ENCODE measurements at places on chromosomes 11 and 22.

GRCh38 chr11:105611572-105612441, 1.9 kb downstream of the GRIA4 start:
- DNase-seq, result no peak

- no peak for DNase-seq
These were observed 41.9 kb downstream of the RTN4R start for GRCh38 chr22:20226077-20226716.

DNA sequence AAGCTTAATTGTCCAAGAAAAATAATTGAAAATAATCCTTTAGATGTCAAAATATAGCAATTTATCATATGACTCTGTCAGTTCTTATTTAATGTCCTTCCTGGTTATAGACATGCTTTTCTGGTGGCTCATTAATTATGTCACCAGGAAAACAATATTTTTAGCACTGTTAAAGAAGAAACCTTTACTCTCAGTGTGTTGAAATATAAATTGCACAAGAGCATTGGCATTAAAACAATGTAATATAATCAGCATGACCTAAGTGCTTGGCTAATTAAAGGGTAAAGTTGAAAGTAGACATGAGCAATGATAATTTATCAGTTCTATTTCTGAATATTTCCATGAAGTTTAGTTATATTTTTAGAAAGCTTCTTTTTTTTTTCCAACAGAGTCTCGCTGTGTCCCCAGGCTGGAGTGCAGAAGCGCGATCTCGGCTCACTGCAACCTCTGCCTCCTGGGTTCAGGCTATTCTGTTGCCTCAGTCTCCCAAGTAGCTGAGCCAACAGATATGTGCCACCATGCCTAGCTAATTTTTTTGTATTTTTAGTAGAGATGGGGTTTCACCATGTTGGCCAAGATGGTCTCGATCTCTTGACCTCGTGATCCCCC, 232.3 kb downstream of the JRKL start:
- no peak for DNase-seq

DNA sequence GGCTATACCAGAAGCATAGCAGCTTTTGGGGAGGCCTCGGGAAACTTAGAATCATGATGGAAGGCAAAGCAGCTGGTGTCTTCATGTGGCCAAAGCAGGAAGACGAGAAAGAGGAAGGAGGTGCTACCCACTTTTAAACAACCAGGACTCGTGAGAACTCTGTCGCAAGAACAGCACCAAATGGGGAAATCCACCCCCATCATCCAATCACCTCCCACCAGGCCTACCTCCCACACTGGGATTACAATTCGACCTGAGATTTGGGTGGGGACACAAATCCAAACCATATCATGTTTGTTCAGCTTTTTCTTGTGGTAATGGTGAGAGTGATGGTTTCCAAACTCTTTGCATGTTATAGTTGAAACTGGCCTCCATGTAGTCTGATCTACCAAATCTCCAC, 32.5 kb upstream of the OR10D3 start:
- DNase-seq, result no peak

GRCh38 chr11:101583251-101584128, at the start of gene TRPC6:
TRPC6 (minus strand) TSS chr11:101584007; CDS start chr11:101583503, 504 bp downstream.
- DNase-seq, result no peak

GRCh38 chr22:50621356-50621880, 6.5 kb downstream of the ARSA start:
- no peak for DNase-seq

- DNase-seq, result no peak
These were observed 73.7 kb upstream of the AMOTL1 start for GRCh38 chr11:94694309-94695060.

DNA sequence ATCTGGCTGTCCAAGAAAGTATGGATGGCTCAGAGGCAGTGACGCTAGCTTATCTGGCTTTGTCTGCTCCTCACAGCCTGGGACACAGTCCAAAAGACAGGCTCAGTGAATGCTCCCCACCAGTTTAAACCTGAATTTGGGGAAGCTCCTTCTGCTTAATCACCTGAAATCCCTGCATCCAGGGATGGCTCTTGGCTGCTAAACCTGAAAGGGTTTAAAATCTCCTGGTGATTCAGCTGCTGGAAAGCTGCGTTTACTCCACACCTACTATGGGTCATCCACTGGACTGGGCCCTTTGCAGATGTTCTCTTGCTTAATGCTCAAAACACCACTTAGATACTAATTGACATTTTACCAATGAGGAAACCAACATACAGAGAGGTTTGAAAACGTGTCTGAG, 302.0 kb upstream of the NARS2 start:
- no peak for DNase-seq

- DNase-seq, result no peak
These were observed 25.4 kb downstream of the SIK3 start for GRCh38 chr11:117072517-117073461.

GRCh38 chr22:22194931-22195264, 49.7 kb upstream of the VPREB1 start:
- DNase-seq, result no peak

- no peak for DNase-seq
These were observed 154.9 kb upstream of the MPPED2 start for GRCh38 chr11:30741039-30741550.

DNA sequence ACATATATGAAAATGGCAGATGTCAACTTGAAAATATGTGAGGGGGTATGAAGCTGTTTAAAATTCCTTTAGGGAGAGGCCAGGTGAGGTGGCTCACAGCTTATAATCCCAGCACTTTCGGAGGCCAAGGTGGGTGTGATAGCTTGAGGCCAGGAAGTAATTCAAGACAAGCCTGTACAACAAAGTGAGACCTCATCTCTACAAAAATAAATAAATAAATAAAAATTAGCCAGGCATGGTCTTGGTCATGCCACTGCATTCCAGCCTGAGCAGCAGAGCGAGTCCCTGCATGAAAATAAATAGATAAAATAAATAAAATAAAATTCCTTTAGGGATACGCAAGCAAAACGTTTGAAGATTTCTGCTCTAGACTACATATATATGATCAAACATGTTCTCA, 38.1 kb upstream of the FAM181B start:
- no peak for DNase-seq

DNA sequence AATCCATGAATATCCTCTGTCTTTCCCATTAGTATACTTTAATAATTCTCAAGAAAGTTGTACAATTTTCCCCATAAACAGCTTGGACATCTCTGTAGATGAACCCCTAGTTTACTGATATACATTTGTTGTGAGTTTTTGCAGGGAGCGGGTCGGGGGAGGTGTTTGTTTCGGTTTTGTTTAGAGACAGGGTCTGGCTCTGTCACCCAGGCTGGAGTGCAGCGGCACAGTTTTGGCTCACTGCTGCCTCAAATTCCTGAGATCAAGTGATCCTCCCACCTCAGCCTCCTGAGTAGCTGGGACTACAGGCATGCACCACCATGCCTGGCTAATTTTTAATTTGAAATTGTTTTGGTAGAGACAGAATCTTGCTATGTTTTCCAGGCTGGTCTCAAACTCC, 57.6 kb downstream of the IGLL5 start:
- no peak for DNase-seq

DNA sequence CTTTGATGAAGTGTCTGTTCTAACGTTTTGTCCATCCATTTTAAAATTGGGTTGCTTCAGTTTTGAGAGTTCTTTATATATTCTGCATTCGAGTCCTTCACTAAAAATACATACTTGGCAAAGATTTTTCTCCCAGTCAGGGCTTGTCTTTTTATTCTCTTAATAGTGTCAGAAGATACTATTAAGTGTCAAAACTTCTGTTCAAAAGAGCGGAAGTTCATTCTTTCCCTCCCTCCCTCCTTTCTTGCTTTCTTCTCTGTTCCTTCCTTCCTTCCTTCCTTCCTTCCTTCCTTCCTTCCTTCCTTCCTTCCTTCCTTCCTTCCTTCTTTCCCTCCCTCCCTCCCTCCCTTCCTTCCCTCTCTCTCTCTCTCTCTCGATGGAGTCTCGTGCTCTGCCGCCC, 7.6 kb upstream of the MUC6 start:
- no peak for DNase-seq

- no peak for DNase-seq
These were observed 284.0 kb downstream of the KIRREL3 start for GRCh38 chr11:126716456-126717083.

DNA sequence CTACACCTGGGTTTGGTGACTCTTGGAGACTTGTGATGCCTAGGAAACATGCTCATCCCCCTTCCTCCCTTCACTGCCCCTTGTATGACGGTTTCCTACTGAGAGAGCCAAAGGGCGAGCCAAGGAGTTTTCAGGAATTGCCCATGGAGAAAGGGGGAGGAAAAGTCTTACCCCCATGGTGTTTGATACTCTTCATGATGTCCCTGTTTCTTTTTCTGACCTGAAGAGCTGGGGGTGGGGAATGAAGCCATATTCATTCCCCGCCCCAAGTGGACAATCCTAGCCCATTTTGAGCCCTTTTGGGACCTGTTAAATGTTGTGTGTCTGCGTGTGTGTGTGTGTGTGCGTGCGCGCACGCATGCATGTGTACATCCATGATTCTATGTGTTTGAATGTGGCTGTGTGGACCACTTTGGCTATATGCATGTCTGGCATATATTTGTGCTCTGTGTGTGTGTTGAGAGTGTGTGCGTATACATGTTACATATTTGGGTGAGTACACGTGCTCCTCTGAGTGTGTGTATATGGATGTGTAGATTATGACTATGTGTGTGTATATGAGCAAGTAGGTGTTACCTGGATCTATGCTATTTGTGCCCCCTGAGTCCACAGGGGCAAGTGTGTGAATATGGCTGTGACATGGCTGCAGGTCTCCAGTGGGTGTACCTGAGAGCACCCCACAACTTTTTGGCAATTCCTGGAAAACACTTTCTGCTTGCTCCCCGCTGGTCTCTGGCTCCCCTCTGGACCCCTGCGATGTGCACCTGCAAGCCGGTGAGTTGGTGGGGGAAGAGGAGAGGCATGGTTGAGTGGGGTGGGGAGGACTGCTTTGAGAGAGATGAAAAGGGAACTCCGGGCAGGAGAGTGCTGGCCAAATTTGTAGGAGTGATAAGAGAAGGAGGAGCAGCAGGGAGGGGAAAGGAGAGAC, 24.6 kb downstream of the OTOG start:
- no peak for DNase-seq

DNA sequence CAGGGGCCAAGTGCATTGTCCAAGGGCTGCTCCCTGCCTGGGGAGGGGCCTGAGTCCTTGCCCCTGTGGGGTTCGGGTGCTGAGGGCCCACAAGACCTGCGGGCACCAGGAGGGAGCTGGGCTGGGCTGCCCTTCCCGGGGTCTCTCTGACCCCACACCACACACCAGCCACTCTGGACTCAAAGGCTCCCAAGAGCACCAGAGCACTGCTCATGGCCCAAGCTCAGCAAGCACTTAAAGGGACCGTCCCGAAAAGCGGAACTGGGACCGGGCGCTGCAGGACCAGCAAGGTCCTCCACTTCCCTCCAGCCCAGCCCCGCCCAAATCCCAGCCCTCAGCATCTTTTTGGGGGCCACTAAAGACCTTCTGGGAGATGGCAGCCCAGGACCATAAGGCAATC, 5.3 kb downstream of the LSP1 start:
- no peak for DNase-seq

- no peak for DNase-seq
These were observed 41.7 kb downstream of the EXPH5 start for GRCh38 chr11:108551651-108552462.

DNA sequence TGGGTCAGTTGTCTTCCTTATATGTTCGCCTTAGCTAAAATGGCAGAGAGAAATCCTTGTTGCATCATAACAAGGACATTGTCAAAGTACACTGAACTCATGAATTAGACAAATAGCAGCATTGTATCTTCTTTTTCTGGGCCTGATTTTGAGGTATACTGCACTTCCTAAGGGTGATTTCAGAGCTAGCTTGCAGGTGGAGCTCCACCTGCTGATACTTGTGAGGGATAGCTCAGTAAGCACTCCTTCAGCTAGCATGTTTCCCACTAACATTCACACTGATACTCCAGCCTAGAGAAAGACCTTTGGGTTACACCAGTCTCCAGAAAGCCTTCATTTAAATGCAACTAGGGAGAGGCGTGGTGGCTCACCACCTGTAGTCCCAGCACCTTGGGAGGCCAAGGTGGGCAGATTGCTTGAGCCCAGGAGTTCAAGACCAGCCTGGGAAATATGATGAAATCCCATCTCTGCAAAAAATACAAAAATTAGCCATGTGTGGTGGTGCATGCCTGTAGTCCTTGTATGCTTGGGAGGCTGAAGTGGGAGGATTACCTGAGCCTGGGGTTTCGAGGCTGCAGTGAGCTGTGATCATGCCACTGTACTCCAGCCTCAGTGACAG, 29.8 kb downstream of the JAM3 start:
- DNase-seq, result no peak

- no peak for DNase-seq
These were observed 69.4 kb downstream of the FLI1 start for GRCh38 chr11:128763224-128763623.
